Activated CD4-positive, alpha-beta memory T cell treated with anti-CD3 and anti-CD28 coated beads, Interleukin-2, amount 10 ng/mL, durations not matched to agents 7 days and 5 days (primary cell): ENCODE measurements at places on chromosomes 16 and 17. TPM values are rescaled to one million over a fixed set of nuclear protein-coding genes. Genes with fewer than 3 reads are reported as not detected.

DNA sequence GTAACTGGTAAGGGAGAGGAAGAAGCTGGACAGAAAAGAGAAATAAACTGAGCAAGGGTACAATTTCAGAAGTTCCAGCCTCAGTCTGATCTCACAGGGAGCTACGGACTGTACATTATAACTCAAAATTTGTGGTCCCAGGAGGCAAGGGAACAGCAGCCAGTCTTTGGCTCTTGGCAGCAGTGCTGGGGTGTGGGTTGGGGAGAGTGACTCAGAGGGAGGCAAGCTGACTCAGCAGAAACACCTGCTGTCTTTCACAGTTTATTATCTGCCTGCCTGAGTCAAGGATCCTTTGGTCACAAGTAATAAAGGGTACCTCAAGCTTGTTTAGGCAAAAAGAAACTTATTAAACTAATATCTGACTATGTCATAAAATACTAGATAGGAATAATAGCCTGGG lies 73.5 kb upstream of the KIF2B start:
- DNase-seq = no peak

DNA sequence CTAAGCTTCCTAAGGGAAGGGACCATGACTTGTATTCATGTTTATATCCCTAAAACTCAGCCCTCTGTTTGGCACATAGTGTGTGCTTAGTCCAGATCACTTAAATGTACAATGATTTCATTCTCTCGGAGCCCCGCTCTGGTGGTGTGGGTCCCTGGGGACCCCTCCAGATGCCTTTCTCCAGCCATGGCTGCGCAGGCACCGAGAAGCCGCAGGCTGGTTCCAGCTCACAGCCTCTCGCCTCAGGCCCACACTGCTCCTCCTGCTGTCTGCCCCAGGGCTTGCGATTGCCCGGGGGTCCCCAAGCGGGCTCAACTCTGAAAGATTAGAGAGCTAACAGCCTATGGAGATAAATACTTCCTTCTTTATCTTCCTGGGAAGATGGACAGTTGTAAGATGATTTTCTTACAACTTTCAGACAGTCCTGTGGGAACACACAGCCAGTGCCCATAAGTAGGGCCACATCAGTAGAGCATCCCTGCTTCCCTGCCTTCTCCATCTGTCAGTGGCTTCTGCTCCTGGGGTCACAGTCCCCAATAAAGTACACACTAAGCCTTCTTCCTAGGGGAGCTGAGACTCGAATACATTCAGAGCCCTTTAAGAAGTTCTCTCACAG lies 66.2 kb downstream of the CENPV start:
- no peak for DNase-seq

Gene MYO15A
- 0.30 TPM for total RNA-seq

GRCh38 chr17:64139542-64139941 lies 9.6 kb upstream of the ERN1 start:
- DNase-seq = no peak

Gene TPPP3
- total RNA-seq = not detected

DNA sequence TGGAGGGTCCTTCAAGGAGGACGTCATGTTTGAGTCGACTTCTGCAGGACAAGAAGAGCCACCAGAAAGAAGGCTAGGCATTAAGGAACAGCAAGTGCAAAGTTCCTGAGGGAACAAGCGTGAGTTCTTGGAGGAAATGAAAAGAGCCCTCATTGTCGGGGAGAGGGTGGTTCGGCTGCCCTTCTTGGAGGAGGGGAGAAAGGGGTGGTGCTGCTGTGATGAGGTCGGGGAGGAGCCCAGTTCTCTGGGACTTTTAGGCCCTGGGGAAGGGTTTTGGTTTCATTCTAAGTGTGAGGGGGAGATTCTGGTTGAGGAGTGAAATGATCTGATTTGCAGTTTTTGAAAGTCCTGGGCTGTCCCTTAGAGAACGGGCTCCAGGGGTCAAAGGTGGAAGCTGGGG lies 4.1 kb downstream of the BICDL2 start:
- DNase-seq = no peak

Gene PYDC1
- not detected for total RNA-seq

Gene TBC1D26
- total RNA-seq = not detected
